ENCODE measurements at places on chromosomes 5 and 9.

DNA sequence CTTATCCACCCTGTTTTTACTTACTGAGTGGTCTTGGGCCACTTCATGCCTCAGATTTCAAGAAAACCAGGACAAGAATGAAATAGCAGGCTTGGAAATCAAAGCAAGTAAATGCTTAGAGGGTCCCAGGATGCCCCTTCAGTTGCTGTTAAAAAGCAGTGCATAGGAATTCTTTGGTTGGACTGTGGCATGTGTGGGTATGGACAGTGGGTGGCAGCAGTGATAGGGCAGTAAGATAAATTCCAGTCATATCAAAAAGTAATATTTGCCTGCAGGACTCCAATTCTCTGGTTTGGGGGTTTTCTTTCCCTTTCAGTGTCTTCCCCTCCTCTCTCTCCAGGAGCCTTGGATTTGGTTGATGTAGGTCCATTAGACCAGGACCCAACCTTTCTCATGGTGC, 306.7 kb upstream of the CLINT1 start:
- no peak for DNase-seq

DNA sequence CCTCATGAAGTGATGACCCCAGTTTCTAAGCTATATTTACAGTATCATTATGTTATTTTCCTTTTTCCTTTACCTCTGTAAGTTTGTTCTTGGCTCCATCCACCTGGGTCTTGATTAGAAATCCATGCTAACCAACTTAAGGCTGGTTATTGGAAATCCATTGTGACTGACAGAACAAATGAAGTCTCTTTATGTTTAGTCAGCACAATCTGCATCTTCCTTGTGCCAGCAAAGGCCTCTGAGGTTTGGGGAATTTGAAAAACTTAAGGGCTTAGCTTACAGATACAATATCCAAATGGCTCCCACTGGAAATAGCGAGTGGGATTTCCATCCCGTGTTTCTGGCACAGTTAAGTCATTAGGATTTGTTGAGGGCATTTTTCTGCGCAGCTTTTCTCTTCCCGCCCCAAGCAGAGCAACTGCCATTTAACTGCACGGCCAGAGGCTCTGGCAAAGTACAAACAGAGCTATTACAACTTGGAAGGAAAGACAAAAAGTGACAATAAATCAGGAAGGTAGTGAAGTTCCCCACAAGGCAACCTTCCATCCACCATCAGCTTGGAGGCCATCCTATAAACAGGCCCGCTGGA, 64.2 kb downstream of the DCP2 start:
- no peak for DNase-seq

DNA sequence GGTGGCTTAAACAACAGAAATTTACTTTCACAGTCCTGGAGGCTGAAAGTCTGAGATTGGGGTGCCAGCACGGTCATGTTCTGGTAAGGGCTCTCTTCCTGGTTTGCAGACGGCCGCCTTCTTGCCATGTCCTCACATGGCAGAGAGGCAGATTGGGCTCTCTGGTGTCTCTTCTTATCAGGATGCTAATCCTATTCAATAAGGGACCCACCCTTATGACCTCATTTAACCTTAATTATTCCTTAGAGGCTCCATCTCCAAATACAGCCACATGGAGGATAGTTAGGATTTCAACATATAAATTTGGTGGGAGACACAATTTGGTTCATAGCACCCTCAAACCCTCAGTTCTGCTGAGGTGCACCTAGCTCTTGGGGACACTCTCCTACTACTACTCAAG, 180.4 kb downstream of the DAB2IP start:
- no peak for DNase-seq

DNA sequence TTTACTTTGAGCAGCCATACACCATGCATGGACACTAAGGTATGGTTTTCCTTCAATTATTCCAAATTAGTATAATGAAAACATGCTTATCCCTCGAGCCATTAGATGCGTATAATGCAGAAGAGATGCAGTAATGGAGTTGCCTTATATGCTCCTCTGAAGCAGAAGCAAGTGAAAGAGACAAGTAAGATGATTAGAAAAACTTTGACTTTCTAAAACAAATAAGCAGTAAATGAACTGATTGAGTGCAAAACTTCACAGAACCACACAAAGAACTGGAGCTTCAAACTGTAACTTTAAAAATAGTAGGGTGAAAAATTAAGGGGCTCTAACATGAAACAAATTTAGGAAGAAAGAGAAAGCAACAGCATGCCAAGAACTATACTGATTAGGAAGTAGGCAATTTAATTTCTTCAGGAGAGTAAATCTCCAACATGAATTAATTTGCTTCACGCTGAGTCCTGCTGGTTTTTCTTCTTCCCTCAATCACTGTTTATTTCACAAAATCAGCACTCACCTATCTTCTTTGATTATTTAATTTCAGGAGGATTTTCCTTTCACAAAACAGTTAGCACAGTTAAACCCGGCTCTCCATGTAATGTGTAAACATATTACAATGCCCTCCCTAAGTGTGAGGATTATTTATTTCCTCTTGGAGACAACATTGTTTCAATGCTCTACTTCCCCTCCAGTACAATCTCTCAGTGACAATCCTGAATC, 90.3 kb upstream of the PAM start:
- no peak for DNase-seq

DNA sequence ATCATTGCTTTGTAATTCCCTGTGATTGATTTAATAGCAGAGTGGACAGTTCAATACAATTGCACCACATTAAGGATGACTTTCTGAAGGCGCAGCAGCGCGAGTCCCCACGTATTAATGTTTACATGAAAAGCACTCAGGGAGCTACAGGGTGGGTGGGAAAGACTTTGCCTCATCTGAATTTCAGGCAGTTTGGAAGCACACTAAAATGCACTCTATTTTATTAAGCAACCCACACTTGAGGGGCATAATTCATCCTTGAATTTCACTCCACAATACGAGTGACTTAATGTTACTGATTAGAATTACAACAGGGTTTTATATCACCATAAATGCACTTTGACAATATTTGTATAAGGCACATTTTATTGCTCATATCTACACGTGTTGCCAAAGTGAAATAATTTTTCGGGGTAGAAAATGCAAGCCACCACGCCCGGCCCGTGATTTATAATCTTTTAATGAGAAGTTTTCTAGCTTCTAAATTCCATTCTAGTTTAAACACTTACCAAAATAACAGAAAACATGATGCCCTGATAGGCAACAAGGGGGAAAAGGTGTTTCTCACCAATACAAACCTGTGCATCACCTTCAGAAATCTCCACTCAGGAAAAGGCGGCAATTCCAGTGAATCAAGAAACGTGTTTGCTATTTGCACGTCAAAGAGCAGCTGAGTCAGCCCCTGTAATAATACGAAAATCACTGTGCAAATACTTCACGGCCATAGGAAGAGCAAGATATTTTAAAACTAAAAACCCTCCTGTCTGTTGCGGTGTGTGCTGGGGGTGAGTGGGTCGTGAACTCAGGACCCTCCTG, 40.5 kb downstream of the IRX4 start:
- DNase-seq: no peak

- no peak for DNase-seq
Observed at GRCh38 chr5:36252722-36253365, 11.1 kb upstream of the NADK2 start.

- DNase-seq: no peak
Observed at GRCh38 chr9:93591301-93592007, 15.1 kb downstream of the PHF2 start.

DNA sequence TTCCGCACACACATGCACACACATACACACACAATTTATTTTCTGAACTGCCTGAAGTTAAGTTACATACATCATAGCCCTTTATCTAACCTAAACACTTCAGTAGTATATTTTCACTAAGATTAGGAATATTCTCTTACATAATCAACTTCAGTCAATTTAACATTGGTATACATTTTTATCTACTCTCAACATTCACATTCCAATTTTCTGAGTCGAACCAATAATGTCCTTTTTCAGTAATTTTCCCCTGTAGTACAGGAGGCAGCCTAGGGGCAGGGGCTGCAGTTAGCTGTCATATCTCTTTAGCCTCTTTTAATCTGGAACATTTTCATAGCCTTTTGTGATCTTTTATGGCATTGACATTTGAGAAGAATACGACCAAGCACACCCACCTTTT, 150.1 kb downstream of the DAB2IP start:
- no peak for DNase-seq

- DNase-seq: no peak
Observed at GRCh38 chr5:150245111-150245789, 44.3 kb downstream of the CAMK2A start.

DNA sequence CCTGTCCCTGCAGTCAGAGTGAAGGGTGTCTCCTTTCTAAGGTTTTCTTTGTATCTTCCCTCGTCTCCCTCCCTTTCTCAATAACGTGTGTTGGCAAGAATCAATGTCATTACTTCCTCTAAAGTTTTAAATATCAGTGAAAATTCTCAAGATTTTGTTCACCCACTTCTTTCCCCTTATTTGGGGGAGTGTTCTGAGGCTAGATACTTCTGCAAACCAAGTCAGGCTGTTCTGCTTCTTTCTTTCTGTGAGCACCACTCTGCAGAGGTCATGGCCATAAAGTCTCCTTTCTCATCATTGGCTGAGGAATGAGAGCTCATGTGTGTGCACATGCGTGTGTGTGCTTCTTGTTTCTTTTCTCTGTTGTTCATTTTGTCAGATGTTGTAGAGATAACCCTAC, 26.6 kb upstream of the SPATA31C2 start:
- no peak for DNase-seq

- DNase-seq: no peak
Observed at GRCh38 chr5:128412145-128412930, 125.7 kb downstream of the FBN2 start.

GRCh38 chr5:141040771-141041426, 10.3 kb upstream of the PCDHB1 start:
- DNase-seq: peak; percentile 17
